ENCODE measurements at places on chromosomes 12 and 14.

GRCh38 chr14:50099335-50099734 lies 17.0 kb downstream of the VCPKMT start:
- no peak for DNase-seq

- DNase-seq: no peak
Observed at GRCh38 chr12:76471579-76471978, 88.0 kb downstream of the OSBPL8 start.

DNA sequence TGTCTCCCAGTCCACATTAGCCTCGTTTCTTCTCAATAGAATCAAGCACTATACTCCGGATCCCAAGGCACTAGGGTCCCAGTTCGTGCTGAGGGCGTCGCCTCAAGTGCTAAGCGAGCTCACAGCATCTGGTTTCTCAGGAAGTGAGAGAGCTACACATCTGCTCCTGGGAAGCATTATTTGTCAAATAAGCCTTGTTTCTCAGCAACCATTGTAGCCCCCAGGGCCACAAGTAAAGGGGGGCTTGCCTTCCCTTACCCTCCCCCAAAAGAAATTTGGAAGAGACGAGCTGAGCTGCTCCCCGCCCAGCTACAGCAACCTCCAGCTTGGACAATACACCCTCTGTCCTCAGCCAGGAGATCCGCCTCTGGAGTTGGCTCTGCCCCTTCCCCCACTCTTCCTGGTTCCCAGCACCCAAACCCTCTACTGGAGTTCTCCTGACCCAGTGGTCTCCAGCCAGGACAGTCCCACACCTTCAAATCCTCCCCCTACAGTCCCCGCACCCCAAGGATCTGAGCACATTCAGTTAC lies 5.7 kb upstream of the TNS2 start:
- DNase-seq: no peak

GRCh38 chr14:79293482-79294177 lies 917.7 kb downstream of the DIO2 start:
- no peak for DNase-seq

DNA sequence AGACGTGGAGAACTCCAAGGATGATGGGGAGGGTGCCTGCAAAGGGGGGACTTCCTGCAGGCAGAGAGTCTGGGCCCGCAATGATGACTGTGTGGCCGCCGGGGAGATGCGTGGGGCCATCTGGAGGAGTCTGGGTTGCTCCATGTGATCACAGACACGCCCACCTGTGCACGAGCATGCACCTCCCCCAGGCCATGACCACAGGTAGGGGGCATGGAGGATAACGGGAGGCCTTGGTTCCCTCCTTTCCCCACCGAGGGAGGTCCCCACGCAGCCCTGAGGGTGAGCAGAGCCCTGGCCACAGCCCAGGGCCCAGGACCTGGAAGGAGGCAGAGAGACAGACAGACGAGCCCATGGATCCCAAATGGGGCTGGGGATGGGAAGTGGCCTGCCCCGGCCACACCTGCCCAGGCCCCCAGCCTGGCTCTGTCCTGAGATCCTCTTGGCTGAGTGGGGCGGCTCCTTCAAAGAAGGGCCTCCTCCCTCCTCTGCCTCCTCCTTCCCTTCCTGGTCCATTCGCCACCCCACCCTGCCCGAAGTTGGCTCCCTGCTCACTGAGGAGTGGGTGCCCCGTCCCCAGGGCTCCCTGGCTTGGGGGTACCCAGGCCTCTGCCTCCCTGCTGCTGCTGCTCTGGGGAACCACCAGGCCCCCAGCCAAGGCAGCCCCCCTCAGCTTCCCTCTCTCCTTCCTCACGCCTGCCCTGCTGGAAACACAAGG lies 138.2 kb downstream of the CALM1 start:
- no peak for DNase-seq

DNA sequence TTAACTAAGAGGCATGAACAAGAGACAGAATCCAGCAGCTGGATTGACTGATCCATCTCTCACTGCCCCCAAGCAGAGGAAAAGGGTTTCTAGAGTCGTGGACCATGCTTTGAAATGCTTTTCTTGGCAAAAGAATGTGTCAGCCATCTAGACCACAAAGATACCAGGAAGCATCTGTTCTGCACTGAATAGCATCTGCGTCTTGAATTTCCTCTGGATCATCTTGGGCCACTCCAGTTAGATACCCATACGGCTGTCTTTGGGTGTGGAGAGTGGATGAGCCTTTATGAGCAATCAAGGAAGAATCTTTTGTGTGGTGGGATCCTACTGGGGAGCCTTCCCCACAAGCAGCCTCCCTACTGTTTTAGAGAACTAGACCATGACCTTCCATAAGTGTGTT lies 16.0 kb upstream of the RFX4 start:
- DNase-seq: no peak

DNA sequence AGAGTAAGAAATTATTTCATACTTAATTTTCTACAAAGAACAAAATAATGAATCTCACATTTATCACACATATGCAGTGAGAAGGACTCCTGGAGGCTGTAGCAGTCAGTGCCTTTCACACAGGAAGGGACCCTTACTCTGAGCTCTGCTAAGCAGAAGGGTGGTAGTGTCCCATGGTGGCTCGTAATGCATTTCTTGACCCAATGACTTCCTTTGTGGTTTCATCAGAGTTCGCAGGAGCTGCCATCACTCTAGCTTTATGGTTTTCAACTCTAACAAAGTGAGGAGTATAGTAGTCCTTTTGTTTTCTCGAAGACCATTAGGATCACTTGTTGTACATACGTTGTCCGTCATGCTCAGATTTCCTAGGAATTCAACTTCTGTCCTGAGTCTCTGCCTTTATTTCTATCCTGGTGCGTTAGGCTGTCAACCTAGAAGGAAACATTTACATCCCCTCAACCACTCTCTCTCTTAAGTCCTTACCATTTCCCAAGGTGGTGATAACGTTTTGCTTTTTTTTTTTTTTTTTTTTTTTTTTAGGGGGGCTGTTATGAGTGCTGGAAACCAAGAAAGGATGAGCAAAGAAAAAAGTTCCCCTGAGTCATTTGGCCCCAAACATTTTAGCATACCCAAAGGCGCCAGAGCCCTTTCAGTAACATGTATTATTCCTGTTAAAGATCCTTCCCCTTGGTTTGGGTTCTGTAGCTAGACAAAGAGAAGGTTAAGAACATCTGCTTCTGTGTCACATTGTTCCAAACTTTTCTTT lies 37.2 kb downstream of the GABARAPL1 start:
- no peak for DNase-seq

DNA sequence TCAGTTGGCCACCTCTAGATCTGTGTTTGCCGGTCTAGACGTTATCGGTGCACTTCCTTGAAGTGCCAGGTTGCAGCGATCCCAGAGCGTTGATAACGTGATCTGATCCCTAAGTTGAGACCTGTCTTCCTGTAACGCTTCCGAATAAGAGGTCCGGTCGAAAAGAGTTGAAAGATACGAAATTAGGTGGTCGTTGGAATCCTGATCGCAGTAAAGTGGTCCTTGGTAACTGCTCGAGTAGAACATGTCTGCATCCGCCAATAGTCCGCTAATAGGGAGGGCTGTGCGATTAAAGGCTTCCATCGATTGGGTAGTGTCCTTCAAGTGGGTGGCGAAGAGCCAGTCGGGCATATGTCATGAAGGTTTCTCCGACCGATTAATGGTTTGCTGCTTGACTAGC lies 2.7 kb downstream of the SRSF5 start:
- no peak for DNase-seq

DNA sequence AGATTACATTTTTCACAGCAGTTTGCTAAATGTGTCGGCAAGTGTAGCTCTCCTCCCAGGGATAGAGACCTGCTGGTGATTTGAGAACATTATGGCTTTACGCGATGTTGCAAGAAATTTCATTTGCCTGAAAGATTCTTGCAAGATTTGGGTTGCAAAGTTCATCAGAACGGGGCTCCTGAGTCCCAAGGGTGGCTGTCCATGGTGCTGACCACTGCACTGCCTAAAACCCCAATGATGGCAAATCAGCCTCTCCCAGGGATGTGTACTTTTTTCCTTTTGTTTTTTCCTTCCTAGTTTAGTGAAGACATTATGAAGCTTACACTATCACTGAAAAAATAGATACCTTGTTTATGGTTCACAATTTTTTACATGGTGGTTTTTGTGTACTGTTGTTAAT lies 85.4 kb downstream of the WSCD2 start:
- no peak for DNase-seq

- DNase-seq: no peak
Observed at GRCh38 chr12:56162468-56163290, 4.5 kb downstream of the MYL6 start.

GRCh38 chr12:132455565-132455964 lies 34.4 kb upstream of the FBRSL1 start:
- no peak for DNase-seq

- DNase-seq: no peak
Observed at GRCh38 chr12:19916196-19916753, 452.1 kb upstream of the PDE3A start.

GRCh38 chr12:113115455-113116126 lies 20.0 kb downstream of the RASAL1 start:
- DNase-seq: no peak

- DNase-seq: no peak
Observed at GRCh38 chr12:115687094-115687493, 590.4 kb downstream of the MED13L start.
